ENCODE measurements at places on chromosomes 12 and 14. TPM values are rescaled to one million over a fixed set of nuclear protein-coding genes. Genes with fewer than 3 reads are reported as not detected.

- DNase-seq: no peak
Measured at GRCh38 chr14:77003960-77004710, 24.4 kb downstream of the IRF2BPL start.

DNA sequence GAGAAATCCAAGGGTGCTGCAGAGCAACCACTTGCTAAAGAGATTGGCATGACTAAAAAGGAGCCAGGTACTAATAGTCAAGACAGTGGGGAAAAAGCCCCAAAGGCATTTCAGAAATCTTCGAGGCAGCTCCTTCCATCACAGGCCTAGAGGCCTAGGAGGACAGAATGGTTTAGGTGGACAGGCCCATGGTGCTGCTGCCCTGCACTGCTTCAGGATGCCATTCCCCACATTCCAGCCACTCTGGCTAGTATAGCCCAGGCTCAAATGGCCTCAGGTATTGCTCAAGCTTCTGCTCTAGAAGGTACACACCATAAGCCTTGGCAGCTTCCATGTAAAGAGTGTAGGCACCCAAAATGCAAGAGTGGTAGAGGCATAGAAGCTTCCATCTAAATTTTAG is 92.9 kb downstream of the RPAP3 start:
- DNase-seq: no peak

GRCh38 chr14:42353315-42353714 is 746.6 kb downstream of the LRFN5 start:
- no peak for DNase-seq

GRCh38 chr14:95043732-95044462 is 113.4 kb downstream of the DICER1 start:
- DNase-seq: no peak

DNA sequence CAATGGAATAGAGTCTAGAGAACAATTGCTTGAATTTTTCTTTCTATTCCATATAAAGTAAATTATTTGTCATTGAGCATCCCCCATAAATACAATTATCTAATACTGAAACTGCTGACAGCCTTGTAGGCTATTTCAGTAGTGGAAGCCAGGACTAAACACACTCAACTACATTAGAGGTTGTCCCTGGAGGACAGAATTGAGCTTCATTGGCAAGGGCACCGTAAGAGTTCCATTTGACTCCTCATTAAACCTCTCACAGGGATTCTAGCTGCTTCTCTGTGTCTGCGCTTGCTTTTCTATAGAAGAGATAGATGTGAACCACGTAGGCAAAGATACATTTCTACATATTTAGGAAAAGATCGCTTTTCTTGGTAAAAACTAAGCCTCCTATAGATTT is 3.5 kb upstream of the PTPRO start:
- no peak for DNase-seq

DNA sequence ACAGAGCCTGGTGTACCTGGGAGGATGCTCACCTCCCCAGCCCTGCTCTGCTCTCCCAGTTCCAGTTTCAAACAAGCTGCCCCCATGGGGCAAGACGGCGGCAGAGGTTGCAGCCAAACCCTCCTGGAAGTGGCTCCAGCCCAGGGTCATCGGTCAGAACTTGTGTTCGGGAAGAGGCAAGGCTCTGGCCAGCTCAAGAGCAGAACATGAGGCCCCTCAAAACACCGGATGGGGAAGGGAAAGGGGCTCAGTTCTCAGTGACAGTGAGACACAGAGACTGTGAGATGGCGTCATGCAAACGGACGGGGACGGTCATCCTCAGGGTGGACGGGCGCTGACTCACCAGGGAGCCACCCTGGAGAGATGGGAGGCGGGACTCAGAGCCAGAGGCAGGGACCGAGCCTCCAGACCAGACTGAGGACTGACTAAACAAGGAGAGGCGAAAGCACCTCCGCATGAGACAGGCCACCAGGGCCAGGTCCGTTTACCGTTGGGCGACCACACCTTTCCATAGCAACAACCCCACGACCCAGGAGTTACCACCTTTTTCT is 63.9 kb upstream of the GALNT9 start:
- DNase-seq: no peak

GRCh38 chr12:7142056-7142644 is 12.0 kb downstream of the CLSTN3 start:
- no peak for DNase-seq

GRCh38 chr12:75389706-75390105 is 1.2 kb upstream of the GLIPR1L2 start:
- no peak for DNase-seq

GRCh38 chr12:50764286-50765094 is 589 bp downstream of the ATF1 start:
- DNase-seq: peak; percentile 23

- DNase-seq: no peak
Measured at GRCh38 chr12:27814411-27814810, 34.4 kb upstream of the MANSC4 start.

DNA sequence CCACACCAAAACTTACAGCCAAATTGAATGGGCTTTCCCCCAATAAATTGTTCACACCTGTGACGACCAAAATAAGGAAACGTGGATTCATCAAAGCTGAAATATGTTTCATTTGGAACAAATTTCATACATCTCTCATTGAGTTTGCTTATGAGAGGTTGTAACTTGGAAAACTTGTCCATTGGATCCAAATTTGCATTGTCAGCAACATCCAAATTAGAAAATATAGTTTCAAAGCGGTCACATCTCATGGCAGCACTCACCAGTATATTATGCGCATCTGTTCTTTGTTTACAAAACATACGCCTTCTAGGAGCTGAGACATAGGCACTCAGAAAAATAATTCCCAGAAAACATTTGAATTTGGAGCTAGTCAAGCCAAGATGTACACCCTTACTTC is 1028.2 kb upstream of the USP15 start:
- no peak for DNase-seq

GRCh38 chr12:59041241-59042121 is 121.2 kb upstream of the LRIG3 start:
- no peak for DNase-seq

DNA sequence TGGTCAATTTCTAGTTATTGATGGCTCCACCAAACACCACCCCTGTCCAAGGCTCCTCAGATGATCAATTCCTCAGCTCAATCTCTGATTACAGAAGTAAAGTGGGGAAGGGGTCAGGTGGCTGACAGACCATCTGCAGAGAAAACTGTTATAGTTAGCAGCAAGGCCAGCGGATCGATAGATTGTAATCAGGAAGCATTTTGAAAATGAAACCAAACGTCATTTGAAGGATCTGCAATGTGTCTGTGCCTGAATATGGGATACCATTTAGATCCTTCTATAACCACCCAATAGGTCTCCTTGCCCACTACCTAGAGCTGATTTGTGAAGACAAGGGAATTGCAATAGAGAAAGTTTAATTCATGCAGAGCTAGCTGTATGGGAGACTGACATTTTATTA is 11.6 kb downstream of the HCAR2 start:
- DNase-seq: no peak

GRCh38 chr12:64392221-64392620 is 1.7 kb upstream of the C12orf56 start:
- DNase-seq: no peak

DNA sequence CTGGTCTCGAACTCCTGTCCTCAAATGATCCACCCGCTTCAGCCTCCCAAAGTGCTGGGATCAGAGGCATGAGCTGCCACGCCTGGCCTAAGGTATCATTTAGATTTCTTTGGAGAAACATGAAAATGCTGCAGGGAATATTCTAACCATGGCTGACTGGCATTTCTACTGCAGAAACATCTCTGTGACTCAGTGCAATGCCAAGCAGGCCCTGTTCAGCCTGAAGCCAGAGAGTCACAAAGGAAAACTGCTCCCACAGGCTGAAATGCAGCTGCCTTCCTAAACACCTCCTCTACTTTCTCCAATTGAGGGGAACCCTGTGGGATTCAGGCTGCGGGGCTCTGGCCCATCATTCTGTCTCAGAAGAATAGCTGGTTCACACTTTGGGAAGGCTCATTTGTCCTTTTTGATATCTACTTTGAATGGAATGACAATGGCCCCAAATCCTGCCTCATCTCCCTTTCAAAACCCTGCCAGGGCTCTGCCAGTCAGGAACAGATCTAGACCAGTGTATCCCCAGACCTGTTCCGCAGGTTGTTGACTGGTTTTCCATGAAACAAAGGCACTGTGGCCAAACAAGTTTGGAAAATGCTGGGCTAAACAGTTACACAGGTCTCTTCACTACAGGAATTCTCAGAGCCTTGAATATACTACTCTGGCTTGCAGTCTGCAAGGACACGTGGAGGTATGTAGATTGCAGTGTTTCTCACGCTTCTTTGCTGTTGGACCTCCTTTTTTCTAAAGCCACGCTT is 7.8 kb downstream of the C12orf43 start:
- no peak for DNase-seq

DNA sequence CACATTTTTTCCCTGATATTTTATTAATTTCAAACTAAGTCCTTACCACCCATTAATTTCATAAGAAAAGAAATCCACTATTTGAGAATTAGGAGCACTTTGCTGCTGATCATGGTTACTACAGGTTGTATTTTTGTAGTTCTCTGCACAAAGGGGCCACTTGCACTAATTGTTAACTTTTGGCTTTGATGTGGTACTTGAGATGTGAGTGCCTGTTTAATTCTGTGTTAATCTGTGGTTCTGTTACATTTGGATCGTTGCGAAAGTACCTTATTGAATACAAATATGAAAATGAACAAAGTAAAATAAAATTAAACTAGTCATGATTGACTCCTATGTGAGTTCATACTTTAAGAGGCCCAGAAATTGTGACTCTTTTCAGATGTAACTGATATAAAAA is 374.9 kb upstream of the RGS6 start:
- DNase-seq: no peak

GDF3 gene
- not detected for total RNA-seq

- no peak for DNase-seq
Measured at GRCh38 chr12:57687862-57688261, 6.1 kb upstream of the OS9 start.

DNA sequence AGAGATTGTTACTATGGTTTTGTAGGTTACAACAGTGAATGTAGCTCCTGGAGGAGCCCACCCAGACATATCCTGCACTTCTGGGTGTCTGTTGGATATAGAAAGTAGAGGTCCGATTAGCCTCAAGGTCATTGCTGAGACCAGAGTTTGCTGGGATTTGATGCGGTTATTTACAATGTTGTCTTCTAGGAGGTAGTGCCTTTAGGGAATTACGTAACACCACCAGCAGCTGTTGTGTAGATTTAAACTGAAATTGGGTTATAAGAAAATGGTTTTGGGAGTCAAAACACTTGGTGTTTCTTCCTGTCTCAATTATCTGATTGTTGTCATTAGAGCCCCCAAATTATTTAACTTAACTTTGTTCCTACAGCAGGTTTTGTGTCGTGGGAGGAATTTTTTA is 225.3 kb upstream of the PELI2 start:
- no peak for DNase-seq

SIX4 gene
- total RNA-seq: 0.64 TPM

GRCh38 chr12:56007564-56008559 is 10.8 kb downstream of the SUOX start:
- peak; percentile 64 for DNase-seq

GPRC5D gene
- not detected for total RNA-seq

DNA sequence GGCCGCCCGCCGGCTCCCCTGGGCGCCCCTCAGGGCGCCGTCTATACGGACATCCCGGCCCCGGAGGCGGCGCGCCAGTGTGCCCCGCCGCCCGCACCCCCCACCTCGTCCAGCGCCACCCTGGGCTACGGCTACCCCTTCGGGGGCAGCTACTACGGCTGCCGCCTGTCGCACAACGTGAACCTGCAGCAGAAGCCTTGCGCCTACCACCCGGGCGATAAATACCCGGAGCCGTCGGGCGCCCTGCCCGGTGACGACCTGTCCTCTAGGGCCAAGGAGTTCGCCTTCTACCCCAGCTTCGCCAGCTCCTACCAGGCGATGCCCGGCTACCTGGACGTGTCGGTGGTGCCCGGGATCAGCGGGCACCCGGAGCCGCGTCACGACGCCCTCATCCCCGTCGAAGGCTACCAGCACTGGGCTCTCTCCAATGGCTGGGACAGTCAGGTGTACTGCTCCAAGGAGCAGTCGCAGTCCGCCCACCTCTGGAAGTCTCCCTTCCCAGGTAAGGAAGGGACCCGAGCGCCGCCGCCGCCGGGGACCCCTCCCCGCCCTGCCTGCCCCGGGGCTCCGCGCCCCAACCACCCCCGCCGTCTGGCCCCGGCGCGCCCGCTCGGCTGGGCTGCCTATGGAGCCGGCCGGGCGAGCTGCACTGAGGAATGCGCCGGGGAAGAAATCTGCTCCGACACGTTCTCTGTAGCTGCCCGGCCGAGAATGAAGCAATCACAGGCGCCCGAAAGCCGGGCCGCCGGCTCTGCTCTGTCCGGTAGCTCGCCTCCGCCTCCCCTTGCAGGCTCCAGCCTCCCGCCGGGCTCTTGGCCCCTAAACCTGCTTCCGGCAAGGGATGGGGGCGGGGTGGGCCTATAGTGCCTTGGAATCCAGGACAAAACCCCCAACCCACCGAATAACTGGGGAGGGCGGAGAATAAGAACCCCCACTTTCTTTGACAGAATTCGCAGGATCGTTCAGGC is 794 bp downstream of the HOXC13 start:
- no peak for DNase-seq

POTEG gene
- not detected for total RNA-seq

SLC25A47 gene
- total RNA-seq: not detected

DNA sequence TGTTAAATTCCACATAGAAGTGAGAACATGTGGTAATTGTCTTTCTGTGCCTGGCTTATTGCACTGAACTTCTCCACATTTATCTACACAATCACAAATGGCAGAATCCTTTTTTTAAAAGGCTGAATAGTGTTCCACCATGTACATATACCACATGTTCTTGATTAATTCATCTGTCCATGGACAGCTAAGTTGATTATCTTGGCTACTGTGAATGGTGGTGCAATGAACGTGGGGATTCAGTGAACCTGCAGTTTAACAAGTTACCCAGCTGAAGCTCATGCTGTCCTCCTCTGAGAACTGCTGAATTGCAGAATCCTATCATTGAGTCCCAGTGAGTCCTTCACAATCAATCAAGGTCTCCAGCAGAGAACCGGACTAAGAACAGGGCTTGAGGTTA is 74.9 kb downstream of the TBK1 start:
- DNase-seq: no peak

- no peak for DNase-seq
Measured at GRCh38 chr14:101186544-101186943, 283.0 kb upstream of the RTL1 start.

MYO1A gene
- total RNA-seq: not detected

DNA sequence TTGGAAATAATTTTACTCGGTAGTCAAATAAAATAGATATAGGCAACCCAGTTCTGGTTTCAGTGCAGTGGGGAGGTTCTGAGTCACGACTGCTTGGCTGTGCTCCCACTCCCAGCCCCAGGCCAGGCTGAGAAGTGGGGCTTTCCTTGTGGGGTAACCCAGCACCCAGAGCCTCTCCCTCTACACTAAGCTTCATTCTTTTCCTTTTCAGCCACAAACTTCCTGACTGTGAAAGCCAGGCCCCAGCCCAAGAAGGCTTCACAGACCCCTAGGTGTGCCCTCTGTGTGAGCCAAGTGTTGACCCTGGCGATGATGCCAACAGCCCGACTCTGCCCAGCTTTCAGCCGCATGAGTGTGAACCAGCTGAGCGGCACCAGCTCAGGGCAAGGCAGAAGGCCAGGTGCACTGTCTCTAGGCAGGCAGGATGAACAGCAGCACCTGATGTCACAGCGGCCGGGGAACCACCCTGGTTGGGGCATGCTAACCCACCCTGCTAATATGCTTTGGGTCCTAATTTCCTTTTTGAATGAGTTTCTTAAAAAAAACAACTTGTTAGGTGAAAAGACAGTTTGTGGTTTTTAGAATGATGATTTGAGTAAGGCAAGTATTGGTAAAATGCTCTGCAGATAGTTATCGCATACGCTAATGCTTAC is 42.2 kb upstream of the ATP23 start:
- peak; percentile 51 for DNase-seq
